Activated CD4-positive, CD25-positive, alpha-beta regulatory T cell (primary cell): ENCODE measurements at places on chromosomes 3 and 15.

- DNase-seq, result no peak
These were observed 958.7 kb downstream of the AGBL1 start for GRCh38 chr15:87038404-87038803.

DNA sequence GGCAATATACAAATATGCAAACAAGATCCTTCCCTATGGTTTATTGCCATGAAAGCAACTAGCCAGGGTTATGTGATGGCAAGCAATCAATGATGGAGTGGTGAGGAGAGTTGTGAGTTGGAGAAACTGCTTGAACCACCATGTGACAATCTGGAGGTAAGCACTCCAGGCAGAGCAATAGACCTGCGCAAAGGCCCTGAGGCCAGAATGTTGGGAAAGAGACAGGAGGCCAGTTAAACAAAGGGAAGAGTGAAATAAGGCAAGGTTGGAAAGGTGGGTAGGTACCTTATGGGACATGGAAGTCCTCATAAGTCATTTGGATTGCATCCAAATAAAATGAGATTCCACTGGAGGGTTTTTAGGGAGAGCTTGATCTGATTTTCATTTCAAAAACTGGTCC is 80.0 kb upstream of the WNT5A start:
- DNase-seq, result no peak

- no peak for DNase-seq
These were observed 31.5 kb upstream of the DYNC1LI1 start for GRCh38 chr3:32602206-32602605.

- no peak for DNase-seq
These were observed 147.2 kb upstream of the TPM1 start for GRCh38 chr15:62895139-62895866.

DNA sequence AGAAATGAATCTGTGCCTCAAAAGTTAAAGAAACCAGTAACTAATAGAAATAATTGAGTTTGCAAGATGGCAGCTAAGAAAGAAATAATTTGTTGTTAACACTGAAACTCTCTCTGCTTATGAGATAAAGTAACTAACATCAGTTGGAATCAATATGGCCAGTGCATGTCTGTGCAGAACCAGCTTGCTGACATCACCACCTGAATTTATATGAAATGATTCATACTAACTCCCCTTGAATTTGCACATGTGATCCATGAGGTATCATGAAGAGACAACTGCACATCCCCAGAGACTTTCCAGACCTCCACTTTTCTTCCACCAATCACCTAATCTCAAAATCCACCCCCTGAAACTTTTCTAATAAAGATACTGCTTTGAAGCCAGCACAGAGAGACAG is 10.3 kb upstream of the SLC25A38 start:
- DNase-seq, result no peak

DNA sequence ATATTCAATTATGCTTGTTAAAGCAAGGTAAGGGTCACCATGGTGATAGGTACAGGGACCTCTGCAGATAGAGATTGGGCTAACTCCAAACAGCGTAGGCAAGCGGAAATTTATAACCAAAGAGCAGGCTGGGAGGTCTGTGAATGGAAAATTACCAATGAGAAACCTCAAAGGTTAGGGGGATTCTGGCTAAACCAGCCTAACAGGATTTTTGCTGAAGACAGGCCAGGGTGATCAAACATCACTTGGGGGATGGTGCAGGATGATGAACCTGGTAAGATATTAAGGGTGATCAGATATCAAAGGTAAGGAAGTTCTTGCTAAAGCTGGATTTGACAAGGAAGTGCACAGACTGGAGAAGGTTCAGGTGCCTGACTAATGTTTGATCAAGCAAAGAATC is 35.3 kb upstream of the SNRPN start:
- no peak for DNase-seq

GRCh38 chr3:50370594-50370993 is 11.3 kb upstream of the TMEM115 start:
- DNase-seq, result no peak

DNA sequence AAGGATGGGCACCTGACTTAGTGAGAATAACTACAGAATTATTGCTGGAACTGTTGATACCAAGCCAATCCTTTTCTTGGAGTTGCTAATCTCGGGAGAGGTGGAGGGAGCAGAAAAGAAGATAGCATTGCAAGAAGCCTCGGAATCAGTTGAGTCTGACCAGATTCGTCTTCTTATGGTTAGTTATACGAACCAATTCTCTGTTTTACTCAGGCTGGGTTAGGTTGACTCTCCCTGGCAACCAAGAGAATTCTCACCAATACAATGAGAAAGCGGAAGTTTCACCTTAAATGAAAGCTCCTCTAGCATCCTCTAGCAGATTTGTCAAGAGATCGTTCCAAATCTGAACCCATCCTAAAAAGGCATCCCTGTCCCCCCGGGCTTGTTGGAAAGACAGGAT is 43.5 kb upstream of the UBE2E1 start:
- no peak for DNase-seq

DNA sequence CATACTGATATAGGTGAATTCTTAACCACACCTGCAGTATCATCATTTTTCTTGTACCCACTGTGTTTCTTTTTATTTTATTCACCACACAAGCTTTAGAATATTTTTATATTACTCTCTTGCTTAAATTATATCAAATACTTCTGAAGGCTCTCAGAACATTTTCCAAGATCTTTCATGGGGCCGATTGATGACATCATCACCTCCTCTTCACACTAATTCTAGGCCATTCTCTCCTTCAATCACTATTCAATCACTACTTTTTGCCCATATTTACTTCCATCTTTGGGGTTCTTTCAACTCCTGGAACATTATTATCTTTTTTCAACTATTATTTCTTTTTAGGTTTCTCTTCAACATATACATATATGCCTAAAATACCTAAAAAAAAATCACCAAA is 1438.8 kb upstream of the ALCAM start:
- DNase-seq, result no peak

DNA sequence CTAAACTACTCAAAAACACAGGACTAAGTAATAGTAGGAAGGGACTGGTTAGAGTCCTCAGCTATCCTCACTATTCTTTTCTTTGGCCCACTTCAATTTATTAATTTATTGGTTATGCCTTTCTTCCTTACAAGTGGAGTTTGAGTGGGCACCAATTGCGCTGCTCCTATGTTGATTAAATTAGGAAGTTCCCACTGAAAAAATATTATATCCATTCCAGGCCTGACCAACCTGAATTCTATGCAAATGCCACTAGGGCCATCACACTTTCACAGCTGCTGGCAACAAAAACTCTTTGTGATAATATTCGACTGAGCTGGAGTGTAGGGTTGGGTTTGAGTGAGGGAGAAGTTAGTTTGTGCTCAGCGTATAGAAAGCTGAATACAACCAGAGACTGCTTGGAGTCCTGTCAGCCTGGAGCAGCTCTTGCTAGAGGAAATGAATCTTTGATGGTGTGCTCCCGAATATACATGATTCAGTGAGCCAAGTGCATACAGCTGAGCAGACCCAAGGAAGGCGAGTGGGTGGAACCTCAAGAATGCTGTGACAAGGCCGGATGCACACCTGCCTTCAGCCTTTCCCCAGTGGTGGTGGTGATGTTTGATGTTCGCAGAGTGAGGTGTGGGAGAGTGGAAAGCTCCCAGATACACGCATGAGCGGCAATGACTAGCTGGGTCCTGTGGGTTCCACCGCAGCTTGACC is 1.5 kb downstream of the ARHGEF3 start:
- DNase-seq, result peak; percentile 19

DNA sequence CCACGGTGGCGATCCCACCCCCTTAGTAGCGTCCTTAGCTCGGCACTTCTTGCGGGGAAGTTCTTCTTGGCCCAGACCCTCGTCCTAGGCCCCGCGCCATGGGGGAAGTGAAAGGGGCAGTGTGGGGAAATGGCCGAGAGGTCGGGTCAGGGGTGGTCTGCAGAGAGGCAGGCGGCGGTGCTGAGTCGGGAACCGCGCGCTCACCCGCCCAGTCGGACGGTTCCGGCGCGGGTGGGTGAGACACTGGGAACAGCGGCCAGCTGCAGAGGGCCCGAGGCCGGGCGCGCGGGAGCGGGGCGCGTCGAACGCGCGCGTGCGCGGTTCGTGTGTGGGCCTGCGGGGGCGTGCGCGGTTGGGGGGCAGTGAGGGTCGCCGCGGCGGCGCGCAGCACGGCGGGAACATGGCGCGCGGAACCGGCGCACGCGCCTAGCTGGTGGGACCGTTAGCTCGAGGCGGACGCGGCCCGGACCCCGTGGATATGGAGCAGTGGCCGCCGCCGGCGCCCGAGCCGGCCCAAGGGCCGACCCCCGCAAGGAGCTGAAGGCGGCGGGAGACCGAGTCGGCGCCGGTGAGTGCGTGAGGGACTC is 246.9 kb downstream of the GOLGA6L6 start:
- no peak for DNase-seq

GRCh38 chr15:59401824-59402569 is 29.3 kb upstream of the MYO1E start:
- DNase-seq, result no peak

DNA sequence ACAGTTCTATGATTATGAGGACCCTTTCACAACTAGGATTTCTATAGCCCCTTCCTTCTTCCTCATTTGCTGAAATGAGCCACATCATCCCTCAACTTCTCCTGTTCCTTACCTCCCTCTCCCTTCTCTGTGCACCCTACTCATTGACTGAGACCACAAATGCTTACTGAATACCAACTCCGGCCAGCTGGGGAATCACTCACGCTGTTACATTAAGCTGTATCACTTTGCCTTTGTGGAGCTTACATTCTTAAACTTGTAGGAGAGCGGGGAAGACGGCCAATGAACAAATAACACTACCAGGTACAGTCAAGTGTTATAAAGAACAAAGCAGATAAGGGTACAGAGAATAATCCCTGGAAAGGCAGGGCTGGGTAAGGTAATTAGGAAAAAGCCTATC is 5.7 kb downstream of the SUCLG2 start:
- DNase-seq, result no peak

DNA sequence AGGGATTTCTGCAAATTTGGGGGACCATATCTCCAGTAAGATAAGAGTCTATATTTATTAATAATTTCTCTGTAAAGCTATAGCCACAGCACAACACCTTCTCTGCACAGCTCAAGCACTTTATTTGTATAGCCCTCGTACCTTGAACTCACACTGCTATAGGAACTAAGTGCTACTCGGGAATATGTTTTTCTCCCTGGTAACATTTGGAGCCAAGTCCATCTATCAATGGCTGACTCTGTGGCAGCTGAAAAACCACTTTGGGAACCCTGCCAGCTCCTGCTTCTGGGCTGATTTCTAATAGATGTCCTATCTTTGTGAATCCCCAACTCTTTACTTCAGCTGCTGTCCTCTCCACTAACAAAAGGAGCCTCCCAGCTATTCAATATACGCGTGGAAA is 298.5 kb downstream of the GBE1 start:
- no peak for DNase-seq
